Uterus (tissue), 4 donors: ENCODE measurements at places on chromosomes 7 and 10. TPM values are rescaled to one million over a fixed set of nuclear protein-coding genes. Genes with fewer than 3 reads are reported as not detected.

DNA sequence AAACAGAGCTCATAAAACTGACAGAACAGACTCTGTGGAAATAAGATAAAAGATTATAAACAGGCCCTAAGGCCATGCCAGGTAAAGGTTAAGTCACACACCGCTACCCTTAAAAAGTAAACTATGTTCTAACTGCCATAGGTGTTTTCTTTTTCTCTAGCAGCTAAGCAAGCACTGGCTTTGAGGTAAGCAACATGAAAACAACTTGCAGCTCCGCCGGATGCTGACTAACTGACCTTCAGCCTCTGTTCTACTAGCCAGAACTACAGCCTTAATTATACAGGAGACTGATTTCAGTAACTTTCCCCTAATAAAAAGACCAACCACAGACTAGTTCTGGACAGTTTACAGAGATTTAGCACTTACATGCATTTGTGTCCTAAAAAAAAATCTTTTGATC is 708.3 kb downstream of the CCSER2 start:
- no peaks in the 10 kb centered on the region for H3K36me3 ChIP-seq
- H3K4me3 ChIP-seq = no peak overlapping the region
- no peaks in the 10 kb centered on the region for H3K4me1 ChIP-seq
- no peak overlapping the region for H3K27ac ChIP-seq

GRCh38 chr7:12586271-12586670 is 15.8 kb downstream of the SCIN start:
- DNase-seq = no peak
- no peak overlapping the region for H3K27ac ChIP-seq
- H3K4me3 ChIP-seq = no peak overlapping the region
- no peaks in the 10 kb centered on the region for H3K4me1 ChIP-seq
- H3K27me3 ChIP-seq = no peaks in the 10 kb centered on the region
- H3K36me3 ChIP-seq = no peaks in the 10 kb centered on the region

DNA sequence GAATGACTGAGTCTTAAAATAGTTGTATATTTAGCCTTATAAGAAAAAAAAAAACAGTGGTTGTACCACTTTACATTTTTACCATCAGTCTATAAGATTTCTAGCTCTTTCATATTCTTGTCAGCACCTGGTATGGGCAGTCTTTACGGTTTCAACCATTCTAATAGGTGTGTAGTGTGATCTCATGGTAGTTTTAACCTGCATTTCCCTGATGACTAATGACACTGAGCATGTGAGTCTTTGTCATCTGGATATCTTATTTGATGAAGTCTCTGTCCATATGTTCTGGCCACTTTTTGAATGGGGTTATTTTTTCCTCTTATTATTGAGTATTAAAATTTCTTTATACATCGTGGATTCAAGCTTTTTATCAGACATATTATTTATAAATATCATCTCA is 365.3 kb upstream of the IGFBP3 start:
- H3K4me3 ChIP-seq = no peak overlapping the region
- H3K27ac ChIP-seq = no peak overlapping the region
- H3K4me1 ChIP-seq = no peaks in the 10 kb centered on the region
- no peak for DNase-seq

DNA sequence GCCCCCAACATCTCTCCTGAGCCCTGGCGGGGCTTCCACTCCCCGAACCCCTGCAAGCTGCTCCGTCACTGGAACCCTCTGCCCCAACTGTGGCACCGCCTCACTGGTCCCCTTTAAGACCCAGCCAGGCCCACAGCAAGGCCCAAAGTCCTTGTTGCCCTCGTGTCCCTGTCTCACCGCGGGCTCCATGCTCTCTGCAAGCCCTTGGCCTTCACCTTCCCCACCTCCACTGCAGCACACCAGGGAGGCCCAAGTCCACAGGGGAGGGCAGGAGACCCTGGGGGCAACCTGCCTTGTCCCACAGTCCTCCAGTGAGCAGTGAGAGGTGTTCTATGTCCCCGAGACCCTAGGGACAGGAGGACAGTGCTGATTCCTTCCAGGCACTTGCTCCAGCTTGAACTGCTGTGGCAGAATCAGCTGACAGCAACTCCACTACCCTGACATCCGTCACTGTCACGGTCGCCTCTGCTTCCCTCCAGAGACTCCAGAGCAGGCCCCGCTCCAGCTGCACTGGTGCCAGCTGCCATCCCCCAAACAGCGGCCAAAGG is 105.3 kb downstream of the CYTH3 start:
- no peaks in the 10 kb centered on the region for H3K36me3 ChIP-seq
- no peaks in the 10 kb centered on the region for H3K4me1 ChIP-seq

- H3K27me3 ChIP-seq = no peaks in the 10 kb centered on the region
- no peak for DNase-seq
- H3K4me1 ChIP-seq = no peaks in the 10 kb centered on the region
- H3K36me3 ChIP-seq = no peaks in the 10 kb centered on the region
- no peak overlapping the region for H3K4me3 ChIP-seq
Measured at GRCh38 chr7:151757274-151757673, 119.6 kb downstream of the PRKAG2 start.

GRCh38 chr10:72334825-72335393 is 19.8 kb downstream of the DNAJB12 start:
- no peak overlapping the region for H3K4me3 ChIP-seq
- no peaks in the 10 kb centered on the region for H3K36me3 ChIP-seq
- H3K27ac ChIP-seq = peak overlapping the region; percentile 87
- DNase-seq = peak; percentile 92

DNA sequence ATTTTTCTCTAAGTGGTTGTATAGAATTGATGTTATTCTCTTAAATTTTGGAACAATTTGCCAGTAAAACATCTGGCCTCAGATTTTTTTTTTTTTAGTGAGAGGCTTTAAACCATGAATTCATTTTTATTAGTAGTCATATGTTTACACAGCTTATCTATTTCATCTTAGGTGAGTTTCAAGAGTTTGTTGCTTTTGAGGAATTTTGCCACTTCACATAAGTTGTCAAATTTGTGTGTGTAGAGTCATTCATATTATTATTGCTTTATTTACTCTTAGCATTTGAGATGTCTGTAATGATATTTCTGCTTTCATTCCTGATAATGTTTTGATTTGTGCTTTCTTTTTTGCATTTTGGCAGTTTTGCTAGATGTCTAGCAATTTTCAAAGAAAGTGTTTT is 132.1 kb downstream of the CCSER2 start:
- H3K27me3 ChIP-seq = no peaks in the 10 kb centered on the region
- H3K4me1 ChIP-seq = peaks cover 3% of the 10 kb centered on the region
- H3K36me3 ChIP-seq = no peaks in the 10 kb centered on the region
- H3K4me3 ChIP-seq = no peak overlapping the region
- no peak overlapping the region for H3K27ac ChIP-seq

GRCh38 chr10:46092524-46093081 is 46.5 kb upstream of the MSMB start:
- DNase-seq = no peak
- no peaks in the 10 kb centered on the region for H3K4me1 ChIP-seq
- no peak overlapping the region for H3K27ac ChIP-seq
- no peaks in the 10 kb centered on the region for H3K36me3 ChIP-seq
- H3K4me3 ChIP-seq = no peak overlapping the region
- no peaks in the 10 kb centered on the region for H3K27me3 ChIP-seq

DNA sequence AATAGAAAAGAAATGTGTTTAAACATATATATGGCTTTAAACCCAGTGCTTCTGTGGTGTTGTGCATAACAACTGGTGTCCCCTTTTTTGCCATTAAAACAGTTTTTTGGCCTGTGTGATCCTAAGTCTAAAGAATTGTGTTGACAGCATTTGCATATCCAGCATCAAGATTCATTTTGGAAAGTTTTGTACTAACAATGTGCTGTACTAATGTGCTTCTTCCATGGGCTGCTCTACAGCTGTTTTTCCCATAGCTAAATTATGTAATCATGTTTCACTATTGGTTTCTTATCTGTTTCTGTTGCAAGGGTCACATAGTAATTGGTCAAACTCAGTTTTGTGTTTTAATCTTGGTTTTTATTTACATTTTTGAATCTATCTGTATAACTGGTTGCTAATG is 5.5 kb downstream of the CNNM2 start:
- H3K4me1 ChIP-seq = no peaks in the 10 kb centered on the region
- no peak overlapping the region for H3K4me3 ChIP-seq
- no peak for DNase-seq
- no peaks in the 10 kb centered on the region for H3K36me3 ChIP-seq
- no peaks in the 10 kb centered on the region for H3K27me3 ChIP-seq

DNA sequence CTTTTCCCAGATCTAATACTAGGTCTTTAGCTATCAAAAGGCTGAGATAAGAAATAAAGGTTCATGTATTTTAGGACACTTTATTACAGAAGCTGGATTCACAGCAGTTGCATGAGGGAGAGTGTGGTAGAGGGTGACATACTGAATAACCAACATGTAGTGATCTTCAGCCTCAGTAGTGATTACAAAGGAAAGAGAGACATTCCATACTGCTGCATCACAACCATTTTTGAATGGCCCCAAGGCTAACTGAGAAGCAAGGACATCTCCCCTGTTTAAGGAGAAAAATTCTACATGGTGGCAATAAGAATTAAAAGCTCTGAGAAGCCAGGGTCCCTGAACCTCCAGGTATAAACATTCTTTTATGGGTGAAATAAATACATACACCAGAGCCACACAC is 35.3 kb downstream of the COG5 start:
- no peaks in the 10 kb centered on the region for H3K27me3 ChIP-seq
- H3K4me1 ChIP-seq = no peaks in the 10 kb centered on the region
- H3K27ac ChIP-seq = no peak overlapping the region
- no peaks in the 10 kb centered on the region for H3K36me3 ChIP-seq
- H3K4me3 ChIP-seq = no peak overlapping the region

DNA sequence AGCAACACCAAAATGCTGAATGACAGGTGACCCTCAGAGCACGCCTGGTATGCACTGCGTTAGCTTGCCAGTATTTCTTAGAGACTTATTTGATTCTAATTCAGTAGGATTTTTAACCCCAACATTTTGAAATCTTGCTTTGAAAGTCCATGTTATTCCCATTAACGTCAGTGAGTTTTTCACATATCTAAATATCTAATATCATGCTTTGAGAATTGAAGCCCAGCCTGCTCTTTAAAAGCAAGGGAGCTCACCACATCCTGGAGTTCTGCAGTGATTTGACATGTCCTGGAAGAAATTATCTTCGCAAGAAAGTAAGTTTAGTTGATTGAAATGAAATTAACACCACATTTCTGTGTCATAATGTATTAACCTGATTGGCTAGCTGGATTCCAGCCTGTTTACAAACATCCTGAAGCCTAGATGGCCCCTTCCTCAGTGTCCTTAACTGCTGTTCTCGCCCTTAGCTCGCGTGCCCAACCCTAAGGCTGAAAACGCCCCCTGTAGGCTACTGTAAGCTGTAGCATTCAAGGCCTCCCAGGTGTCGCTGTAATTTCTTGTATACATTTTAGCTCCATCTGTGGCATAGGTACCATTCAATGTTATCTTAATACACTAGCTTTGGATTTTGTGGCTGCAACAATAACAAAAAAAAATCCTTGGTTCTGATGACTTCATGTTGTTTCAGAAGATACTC is 191.5 kb downstream of the MGMT start:
- H3K27me3 ChIP-seq = no peaks in the 10 kb centered on the region
- DNase-seq = no peak
- H3K36me3 ChIP-seq = no peaks in the 10 kb centered on the region
- no peak overlapping the region for H3K27ac ChIP-seq

GRCh38 chr7:112449353-112449752 is 907 bp upstream of the IFRD1 start:
- no peaks in the 10 kb centered on the region for H3K36me3 ChIP-seq
- no peak for DNase-seq
- no peak overlapping the region for H3K4me3 ChIP-seq
- H3K27me3 ChIP-seq = no peaks in the 10 kb centered on the region
- H3K27ac ChIP-seq = peak overlapping the region; percentile 100

- no peaks in the 10 kb centered on the region for H3K27me3 ChIP-seq
- H3K36me3 ChIP-seq = no peaks in the 10 kb centered on the region
- no peak overlapping the region for H3K4me3 ChIP-seq
- no peak overlapping the region for H3K27ac ChIP-seq
- no peaks in the 10 kb centered on the region for H3K4me1 ChIP-seq
Measured at GRCh38 chr7:44547536-44548231, 6.6 kb upstream of the NPC1L1 start.

DNA sequence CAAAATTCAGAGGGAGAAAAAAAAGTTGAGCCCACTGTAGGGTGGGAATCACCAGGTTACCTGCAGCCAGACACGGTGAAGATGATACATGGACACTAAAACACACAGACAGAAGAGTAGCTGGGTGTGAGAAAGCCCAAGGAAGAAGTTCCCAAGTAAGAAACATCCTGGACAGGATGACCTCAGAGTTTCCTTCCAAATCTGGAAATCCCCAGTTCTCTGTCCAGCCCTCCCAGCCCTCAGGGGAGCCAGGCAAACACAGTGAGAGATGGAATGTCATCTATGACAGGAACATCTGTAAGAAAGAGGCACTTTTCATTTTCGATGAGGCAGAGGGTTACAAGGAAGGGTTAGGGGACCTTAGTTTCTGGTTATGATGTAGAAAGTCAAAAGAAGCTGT is 125.1 kb upstream of the LYZL1 start:
- H3K4me3 ChIP-seq = no peak overlapping the region
- no peaks in the 10 kb centered on the region for H3K4me1 ChIP-seq
- H3K27me3 ChIP-seq = no peaks in the 10 kb centered on the region
- no peak overlapping the region for H3K27ac ChIP-seq
- no peak for DNase-seq

GRCh38 chr10:856416-857157 is 74.9 kb downstream of the LARP4B start:
- peak; percentile 25 for DNase-seq
- H3K4me1 ChIP-seq = peaks cover 5% of the 10 kb centered on the region
- H3K4me3 ChIP-seq = peak overlapping the region; percentile 4
- H3K36me3 ChIP-seq = no peaks in the 10 kb centered on the region
- no peaks in the 10 kb centered on the region for H3K27me3 ChIP-seq

- H3K36me3 ChIP-seq = no peaks in the 10 kb centered on the region
- H3K4me1 ChIP-seq = no peaks in the 10 kb centered on the region
- no peak overlapping the region for H3K4me3 ChIP-seq
- no peak for DNase-seq
Measured at GRCh38 chr10:78532480-78533042, 498.9 kb downstream of the RPS24 start.

GRCh38 chr7:33750177-33750576 is 155.2 kb upstream of the BMPER start:
- no peak overlapping the region for H3K4me3 ChIP-seq
- DNase-seq = no peak
- no peaks in the 10 kb centered on the region for H3K4me1 ChIP-seq
- no peaks in the 10 kb centered on the region for H3K27me3 ChIP-seq
- H3K36me3 ChIP-seq = no peaks in the 10 kb centered on the region

GRCh38 chr7:155477476-155477875 is 19.5 kb downstream of the EN2 start:
- no peaks in the 10 kb centered on the region for H3K4me1 ChIP-seq
- H3K27me3 ChIP-seq = peaks cover 3% of the 10 kb centered on the region
- H3K4me3 ChIP-seq = no peak overlapping the region
- H3K27ac ChIP-seq = no peak overlapping the region
- no peaks in the 10 kb centered on the region for H3K36me3 ChIP-seq

- H3K27ac ChIP-seq = no peak overlapping the region
- H3K4me1 ChIP-seq = no peaks in the 10 kb centered on the region
- H3K27me3 ChIP-seq = no peaks in the 10 kb centered on the region
- DNase-seq = no peak
- H3K36me3 ChIP-seq = no peaks in the 10 kb centered on the region
- no peak overlapping the region for H3K4me3 ChIP-seq
Measured at GRCh38 chr7:120185940-120186682, 86.9 kb upstream of the KCND2 start.

PDE6C gene
- total RNA-seq = not detected

VAX1 gene
- total RNA-seq = not detected

EBF3 gene
- 10.7 TPM for total RNA-seq

CYP2C19 gene
- total RNA-seq = not detected

SPAM1 gene
- not detected for total RNA-seq

TAS2R41 gene
- total RNA-seq = not detected

OPN4 gene
- not detected for total RNA-seq

PRSS1 gene
- not detected for total RNA-seq

CDK14 gene
- total RNA-seq = 61.0 TPM

LLCFC1 gene
- total RNA-seq = not detected

CHAT gene
- total RNA-seq = not detected

SLC26A5 gene
- not detected for total RNA-seq
